Stimulated activated CD4-positive, alpha-beta T cell treated with anti-CD3 and anti-CD28 coated beads, Interleukin-12 subunit alpha, Interleukin-12 subunit beta, amount 100 ng/mL, for 24 hours (primary cell): ENCODE measurements at places on chromosomes 5 and 9.

- no peak for DNase-seq
These were observed 152.0 kb downstream of the GPBP1 start for GRCh38 chr5:57325678-57326397.

DNA sequence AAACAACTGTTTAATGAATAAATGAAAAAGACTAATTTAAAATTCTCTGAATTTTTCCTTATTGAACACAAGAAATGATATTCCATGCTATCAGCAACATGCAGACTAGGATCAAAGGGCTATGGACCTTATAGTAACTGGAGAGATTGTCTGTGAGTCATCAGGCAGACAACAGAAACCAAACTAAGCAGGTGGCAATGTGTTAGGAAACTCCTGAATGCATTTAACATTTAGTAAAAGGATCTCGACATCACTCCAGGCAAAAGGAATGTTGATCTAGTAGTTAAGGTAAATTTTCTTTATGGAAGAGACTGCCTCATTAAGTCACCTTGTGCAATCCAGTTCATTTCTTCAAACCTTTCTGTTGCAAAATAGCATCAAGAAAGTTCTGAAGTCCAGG is 58.4 kb downstream of the ARL15 start:
- DNase-seq, result no peak

- no peak for DNase-seq
These were observed 1.2 kb downstream of the OTULINL start for GRCh38 chr5:14582797-14583137.

- no peak for DNase-seq
These were observed at the start of gene DPYSL3 for GRCh38 chr5:147509710-147510651. Gene DPYSL3, minus strand, starts transcription at chr5:147510068. Its CDS starts 210 bp downstream, at chr5:147509858.

DNA sequence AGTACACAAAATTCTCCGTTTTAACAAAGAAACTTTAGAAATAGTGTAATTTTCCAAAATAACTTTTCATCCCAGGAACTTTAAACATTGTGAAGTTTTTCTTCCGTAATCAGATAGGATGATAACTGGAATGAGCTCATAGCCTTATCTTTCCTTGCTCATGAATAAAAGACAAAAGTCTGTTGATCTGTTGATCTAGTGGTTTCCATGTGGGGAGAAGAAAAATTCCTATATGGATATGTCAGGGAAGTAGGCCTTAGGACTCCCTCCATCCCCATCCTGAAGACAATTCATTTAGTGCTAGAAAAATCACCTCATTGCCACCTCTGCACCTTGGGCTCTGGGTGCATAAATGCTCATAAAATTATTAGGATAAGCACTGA is 266.6 kb downstream of the SMARCA2 start:
- DNase-seq, result no peak

DNA sequence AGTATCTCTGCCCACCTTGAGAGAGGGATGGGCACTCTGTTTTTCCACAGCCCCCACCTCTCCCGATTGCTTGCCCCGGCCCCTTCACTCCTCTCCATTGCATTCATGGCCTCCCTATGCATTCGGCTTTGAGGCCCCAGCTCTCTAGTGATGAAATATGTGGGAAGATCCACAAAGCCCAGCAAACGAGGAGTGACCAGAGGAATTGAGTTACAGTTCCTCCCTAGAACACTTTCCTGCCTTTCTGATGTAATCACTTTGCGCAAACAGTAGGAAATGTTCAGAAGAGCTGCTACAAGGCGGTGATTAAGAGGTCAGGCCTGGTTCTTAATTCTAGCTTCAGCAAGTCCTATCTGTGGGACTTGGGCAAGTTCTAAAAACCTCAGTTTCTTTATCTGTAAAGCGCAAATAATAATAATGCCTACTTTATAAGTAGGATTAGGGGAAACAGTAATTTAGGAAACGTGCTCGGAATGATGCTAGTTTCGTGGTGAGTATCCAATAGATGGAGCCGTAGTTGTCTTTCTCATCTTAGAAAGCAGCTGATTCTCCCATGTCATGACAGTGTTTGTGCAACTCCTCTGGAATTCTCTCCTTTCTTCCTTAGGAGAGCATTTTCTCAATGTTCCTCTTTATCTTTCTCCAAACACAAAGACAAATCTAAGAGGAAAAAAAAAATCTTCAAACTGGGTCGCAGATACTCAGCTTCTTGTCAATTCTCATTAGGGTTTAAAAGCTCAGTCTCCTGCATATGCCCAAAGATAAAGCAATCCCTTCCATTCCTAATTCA is 99.5 kb upstream of the MSX2 start:
- no peak for DNase-seq

DNA sequence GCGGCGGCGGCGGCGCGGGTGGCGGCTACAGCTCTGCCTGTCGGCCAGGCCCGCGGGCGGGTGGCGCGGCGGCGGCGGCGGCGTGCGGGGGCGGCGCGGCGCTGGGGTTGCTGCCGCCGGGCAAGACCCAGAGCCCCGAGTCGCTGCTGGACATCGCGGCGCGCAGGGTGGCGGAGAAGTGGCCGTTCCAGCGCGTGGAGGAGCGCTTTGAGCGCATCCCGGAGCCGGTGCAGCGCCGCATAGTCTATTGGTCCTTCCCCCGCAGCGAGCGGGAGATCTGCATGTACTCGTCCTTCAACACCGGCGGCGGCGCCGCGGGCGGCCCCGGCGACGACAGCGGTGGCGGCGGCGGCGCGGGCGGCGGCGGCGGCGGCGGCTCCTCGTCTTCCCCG is 296 bp downstream of the ZSWIM6 start:
- DNase-seq, result no peak

DNA sequence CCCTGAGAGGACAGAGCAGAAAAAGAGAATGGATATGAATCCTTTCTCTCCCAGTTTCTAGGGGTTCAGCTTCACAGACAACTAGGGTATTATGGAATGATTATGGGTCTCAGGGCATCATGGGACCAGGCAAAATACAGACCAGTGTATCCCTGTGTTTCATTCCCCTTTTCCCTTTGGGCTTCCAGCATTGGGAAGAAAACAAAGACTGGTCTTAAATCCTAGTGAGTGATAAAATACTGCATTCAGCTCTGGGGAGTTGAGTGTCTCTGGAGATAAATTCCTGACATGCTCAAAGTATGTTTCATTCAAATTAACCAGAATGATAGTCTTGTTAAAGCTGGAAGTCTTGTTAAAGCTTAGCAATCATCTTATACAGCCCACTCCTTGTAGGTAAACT is 2.4 kb upstream of the POU4F3 start:
- DNase-seq, result no peak

GRCh38 chr5:157497875-157498611 is 38.0 kb downstream of the NIPAL4 start:
- no peak for DNase-seq

GRCh38 chr5:171596391-171596878 is 177.0 kb downstream of the FGF18 start:
- DNase-seq, result no peak

- DNase-seq, result no peak
These were observed 23.3 kb downstream of the NOTCH1 start for GRCh38 chr9:136522314-136523237.

GRCh38 chr5:131637694-131638093 is 2.7 kb upstream of the RAPGEF6 start:
- no peak for DNase-seq

DNA sequence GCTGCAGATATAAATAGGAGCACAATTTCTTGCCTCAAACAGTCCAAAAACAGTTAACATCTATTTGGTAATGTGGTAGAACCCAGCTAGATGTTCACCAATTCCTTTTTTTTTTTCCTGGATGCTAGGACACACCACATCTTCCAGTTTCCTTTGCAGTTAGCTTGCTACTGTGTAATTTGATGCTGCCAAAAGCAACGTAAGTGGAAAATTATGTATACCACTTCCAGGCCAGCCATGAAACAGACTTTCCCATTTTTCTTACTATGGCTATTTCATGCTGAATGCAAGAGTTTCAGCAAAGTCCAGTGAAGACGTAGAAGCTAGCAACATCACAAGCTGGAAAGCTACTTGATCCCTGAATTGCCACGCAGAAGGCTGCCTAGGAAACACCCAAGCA is 667.2 kb downstream of the TLE1 start:
- no peak for DNase-seq

DNA sequence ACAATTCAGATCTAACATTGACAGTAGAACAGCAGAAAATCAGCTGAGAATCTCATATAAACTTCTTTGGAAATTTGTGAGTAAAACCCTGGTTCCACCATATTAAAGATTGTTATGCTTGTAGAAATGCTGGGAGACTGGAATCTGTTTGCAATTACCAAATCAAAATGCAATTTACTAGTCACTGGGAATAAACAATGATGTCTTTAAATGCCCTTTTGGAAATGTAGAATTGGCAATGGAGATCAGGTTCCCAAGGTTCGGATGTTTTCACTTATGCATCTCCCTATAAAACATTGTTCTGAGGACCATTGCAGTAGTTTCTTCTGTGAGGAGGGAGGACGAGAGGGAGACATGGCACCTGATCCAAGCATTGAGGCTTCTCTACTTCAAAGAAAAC is 384.4 kb downstream of the TMEM167A start:
- no peak for DNase-seq

- no peak for DNase-seq
These were observed 27.6 kb downstream of the TPPP start for GRCh38 chr5:665541-665955.

DNA sequence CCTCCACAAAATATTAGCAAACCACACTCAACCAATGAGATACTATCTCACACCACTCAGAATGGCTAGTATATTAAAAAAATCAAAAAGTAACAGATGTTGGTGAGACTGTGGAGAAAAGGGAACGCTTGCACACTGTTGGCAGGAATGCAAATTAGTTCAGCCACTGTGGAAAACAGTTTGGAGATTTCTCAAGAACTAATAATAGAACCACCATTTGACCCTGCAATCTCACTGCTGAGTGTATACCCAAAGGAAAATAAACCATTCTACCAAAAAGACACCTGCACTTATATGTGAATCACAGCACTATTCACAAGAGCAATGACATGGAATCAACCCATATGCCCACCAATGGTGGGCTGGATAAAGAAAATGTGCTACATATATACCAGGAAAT is 393.5 kb downstream of the PDE4D start:
- DNase-seq, result no peak

GRCh38 chr5:155728146-155728856 is 598.7 kb upstream of the SGCD start:
- no peak for DNase-seq

DNA sequence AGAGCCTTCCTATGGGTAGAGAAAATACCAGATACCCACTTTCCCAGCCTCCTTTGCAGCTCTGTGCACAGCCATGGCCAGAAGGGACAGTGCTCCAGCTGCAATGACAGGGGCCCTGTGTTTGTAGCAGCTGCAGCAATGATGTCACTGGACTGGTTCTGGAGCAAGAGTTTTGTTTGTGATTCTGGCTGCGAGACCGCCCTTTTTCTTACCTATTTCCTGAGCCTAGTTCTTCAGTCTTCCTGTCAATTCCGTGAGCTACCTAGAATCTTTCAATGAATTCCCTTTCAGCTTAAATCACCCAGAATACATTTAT is 10.0 kb upstream of the BOD1 start:
- DNase-seq, result no peak

DNA sequence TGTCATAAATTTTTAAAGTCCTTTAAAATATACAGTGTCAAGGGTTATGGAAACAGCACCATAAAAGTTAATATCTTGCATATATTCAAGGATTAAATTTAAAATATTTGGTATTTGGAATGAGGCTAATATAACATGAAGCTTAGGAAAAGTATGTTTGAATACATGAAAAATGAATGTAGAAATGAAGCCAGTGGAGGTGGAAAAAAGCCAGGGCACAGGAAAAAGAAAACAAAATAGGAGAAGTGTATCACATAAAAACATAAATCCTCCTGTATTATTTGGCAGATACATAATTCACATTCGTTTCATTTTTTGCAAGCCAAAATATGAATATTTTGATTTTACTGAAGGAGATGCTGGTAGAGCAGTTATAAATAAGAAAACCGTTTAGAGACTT is 587.0 kb upstream of the ZNF608 start:
- no peak for DNase-seq

GRCh38 chr5:34692786-34693185 is 36.7 kb downstream of the RAI14 start:
- no peak for DNase-seq

- DNase-seq, result no peak
These were observed 201.2 kb downstream of the TSSK1B start for GRCh38 chr5:113233606-113234005.

DNA sequence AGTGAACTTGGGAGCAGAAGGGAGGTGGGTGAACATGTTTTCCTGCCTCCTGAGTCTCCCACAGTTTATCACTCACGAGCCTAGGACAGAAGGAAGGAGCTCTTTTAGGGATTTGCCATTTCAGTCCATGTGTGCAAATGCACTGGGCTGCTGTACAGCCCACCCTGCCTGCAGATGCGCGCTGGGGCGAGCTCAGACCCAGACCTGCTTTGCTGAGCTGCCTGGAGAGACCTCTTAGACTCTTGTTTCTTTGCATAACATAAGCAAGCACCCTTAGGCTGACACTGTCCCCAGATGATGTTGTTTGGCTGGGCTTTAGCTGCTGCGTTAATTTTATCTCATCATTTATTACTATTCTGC is 199.0 kb downstream of the CACNA1B start:
- no peak for DNase-seq

- DNase-seq, result no peak
These were observed 68.2 kb downstream of the THBS4 start for GRCh38 chr5:80103371-80103770.

GRCh38 chr5:118647587-118647986 is 340.8 kb downstream of the DTWD2 start:
- no peak for DNase-seq

GRCh38 chr5:15821506-15821905 is 321.5 kb downstream of the FBXL7 start:
- DNase-seq, result no peak

- DNase-seq, result no peak
These were observed 12.5 kb upstream of the ZSWIM6 start for GRCh38 chr5:61319388-61320146.

DNA sequence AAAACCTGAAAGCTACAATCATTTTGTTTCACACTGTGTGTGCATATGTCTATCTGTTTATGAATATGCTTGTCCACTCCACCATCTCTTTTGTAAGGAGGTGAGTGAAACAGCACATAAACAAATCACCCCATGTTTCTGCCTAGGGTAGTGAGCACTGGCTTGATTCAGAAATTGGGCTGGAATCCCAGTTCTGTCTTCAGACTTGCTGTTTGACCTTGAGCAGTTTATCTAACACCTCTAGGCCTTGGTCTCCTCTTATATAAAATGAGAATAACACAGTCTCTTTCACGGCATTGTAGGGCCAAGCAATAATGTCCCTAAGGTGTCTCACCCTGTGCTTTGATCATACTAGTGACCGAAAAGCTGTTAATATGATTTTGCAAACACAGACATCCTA is 61.2 kb downstream of the ZNF366 start:
- no peak for DNase-seq
